Smooth muscle cell of the pulmonary artery (primary cell): ENCODE measurements at places on chromosomes 12 and 14. TPM values are rescaled to one million over a fixed set of nuclear protein-coding genes. Genes with fewer than 3 reads are reported as not detected.

The GNPNAT1 gene
- 33.1 and 33.5 TPM in 2 replicates for total RNA-seq

The KRT72 gene
- not detected in 2 replicates for total RNA-seq

The RNASE1 gene
- total RNA-seq, result 1.6 and 7.6 TPM in 2 replicates

The KRT82 gene
- not detected in 2 replicates for total RNA-seq

The MORN3 gene
- 0.65 and 0.86 TPM in 2 replicates for total RNA-seq

The RNF212B gene
- total RNA-seq, result not detected in 2 replicates

The OR11H6 gene
- not detected in 2 replicates for total RNA-seq

The NOVA1 gene
- 3.8 and 4.8 TPM in 2 replicates for total RNA-seq

The TAS2R14 gene
- total RNA-seq, result 2.6 and 4.3 TPM in 2 replicates

The ZFHX2 gene
- 0.52 and 0.83 TPM in 2 replicates for total RNA-seq

The IQSEC3 gene
- 0.07 and 0.17 TPM in 2 replicates for total RNA-seq

The GPR162 gene
- 2.7 and 6.6 TPM in 2 replicates for total RNA-seq

The KRT79 gene
- not detected in 2 replicates for total RNA-seq

The GARIN6 gene
- total RNA-seq, result not detected in 2 replicates

The DPF3 gene
- total RNA-seq, result 5.3 and 9.3 TPM in 2 replicates

The EFCAB11 gene
- 3.4 and 4.7 TPM in 2 replicates for total RNA-seq

The FITM1 gene
- 0.20 TPM in 2 replicates for total RNA-seq

The TAS2R19 gene
- total RNA-seq, result 5.1 and 9.1 TPM in 2 replicates

The RNASE3 gene
- not detected in 2 replicates for total RNA-seq

The PPP1R1A gene
- total RNA-seq, result not detected in 2 replicates

The ASIC1 gene
- total RNA-seq, result 3.5 and 3.6 TPM in 2 replicates

The HPD gene
- total RNA-seq, result 0.46 and 1.4 TPM in 2 replicates

The KRT73 gene
- not detected in 2 replicates for total RNA-seq

The SOX5 gene
- total RNA-seq, result 3.0 and 6.6 TPM in 2 replicates

The GALNT9 gene
- 0.07 and 0.86 TPM in 2 replicates for total RNA-seq

The KCNJ8 gene
- total RNA-seq, result 9.1 and 16.6 TPM in 2 replicates

The TDRD9 gene
- 1.3 and 8.5 TPM in 2 replicates for total RNA-seq

The GPR84 gene
- 0.07 and 0.13 TPM in 2 replicates for total RNA-seq

The SRRM4 gene
- not detected in 2 replicates for total RNA-seq

The CMKLR1 gene
- total RNA-seq, result 2.9 and 5.4 TPM in 2 replicates

The PPP1R13B gene
- total RNA-seq, result 2.3 and 3.6 TPM in 2 replicates

The SERPINA1 gene
- not detected in 2 replicates for total RNA-seq

The TSPAN9 gene
- total RNA-seq, result 63.0 and 87.8 TPM in 2 replicates

The ESR2 gene
- 0.07 and 0.33 TPM in 2 replicates for total RNA-seq

The OVCH1 gene
- 0.07 and 0.13 TPM in 2 replicates for total RNA-seq

The SSTR1 gene
- 6.2 and 14.5 TPM in 2 replicates for total RNA-seq

The FLRT2 gene
- total RNA-seq, result 7.9 and 29.4 TPM in 2 replicates

The RILPL1 gene
- total RNA-seq, result 10.8 and 17.1 TPM in 2 replicates

The TMEM253 gene
- 0.13 TPM in 1 of 2 replicates, not detected in the other for total RNA-seq

The HSPB8 gene
- 29.7 and 33.8 TPM in 2 replicates for total RNA-seq

The NTN4 gene
- 130 and 302 TPM in 2 replicates for total RNA-seq
